A549 treated with RU486 at 1 μM for 4 hours (cell line): ENCODE measurements at places on chromosomes 7 and 10. TPM values are rescaled to one million over a fixed set of nuclear protein-coding genes. Genes with fewer than 3 reads are reported as not detected.

Gene AKR1C4
- 0.10 to 0.41 TPM (median 0.30 TPM) in 5 replicates for total RNA-seq

Gene KCNH2
- 0.29 to 0.61 TPM (median 0.37 TPM) in 5 replicates for total RNA-seq

Gene GPER1
- 0.53 to 1.1 TPM (median 0.82 TPM) in 5 replicates for total RNA-seq

Gene CCNJ
- total RNA-seq: 3.0 to 7.8 TPM (median 6.9 TPM) in 5 replicates

Gene ARHGAP22
- total RNA-seq: 2.8 to 5.1 TPM (median 3.9 TPM) in 5 replicates

Gene COL13A1
- total RNA-seq: 0.23 to 0.35 TPM (median 0.29 TPM) in 5 replicates

Gene OR9A2
- total RNA-seq: not detected in 5 replicates

Gene PIK3AP1
- total RNA-seq: 0.57 to 0.92 TPM (median 0.79 TPM) in 5 replicates

Gene BRI3
- 104 to 188 TPM (median 176 TPM) in 5 replicates for total RNA-seq

Gene RAPGEF5
- total RNA-seq: 0.05 to 0.22 TPM (median 0.11 TPM) in 5 replicates

Gene TAC1
- total RNA-seq: not detected in 5 replicates

Gene TUBB8
- total RNA-seq: 0.18 TPM in 1 of 5 replicates, not detected in the others

Gene PDZD7
- total RNA-seq: 0.61 to 1.1 TPM (median 0.63 TPM) in 5 replicates

Gene ZPBP
- not detected in 5 replicates for total RNA-seq

Gene LRRD1
- total RNA-seq: not detected in 5 replicates

Gene SMKR1
- total RNA-seq: 11.8 to 13.5 TPM (median 13.4 TPM) in 5 replicates

Gene TMEM213
- not detected in 5 replicates for total RNA-seq

Gene GRID2IP
- 0.03 TPM in 1 of 5 replicates, not detected in the others for total RNA-seq
